ENCODE measurements at places on chromosomes 5 and 9. TPM values are rescaled to one million over a fixed set of nuclear protein-coding genes. Genes with fewer than 3 reads are reported as not detected.

DNA sequence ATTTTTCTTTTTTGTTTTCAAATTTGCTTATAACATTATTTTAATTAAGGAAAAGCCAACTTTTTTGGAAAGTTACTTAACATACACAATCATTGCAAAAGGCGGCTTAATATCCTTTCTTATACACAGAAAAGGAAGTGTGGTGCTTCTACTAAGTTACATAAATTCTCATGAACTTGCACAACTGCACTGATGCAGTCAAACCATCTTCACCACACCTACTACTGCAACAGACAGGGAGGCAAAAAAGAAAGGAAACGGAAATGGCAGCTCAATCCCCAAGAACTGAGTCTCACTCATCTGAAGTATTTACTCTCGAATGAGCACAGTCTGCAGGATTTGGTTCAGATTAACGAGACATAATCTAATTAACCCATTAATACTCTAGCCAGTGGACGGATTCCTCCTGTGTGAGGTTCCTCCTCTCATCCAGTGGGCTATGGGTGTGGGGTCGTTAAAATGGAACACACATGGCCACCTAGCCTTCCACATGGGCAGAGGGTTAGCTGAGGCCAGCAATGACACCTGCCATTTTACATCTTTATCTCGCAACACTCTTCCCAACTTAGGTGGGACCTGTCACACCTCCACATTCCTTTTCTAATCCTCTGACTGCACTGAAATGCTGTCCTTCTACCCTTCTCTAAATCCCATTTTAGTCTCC, 30.0 kb downstream of the GOLM1 start:
- no peak for DNase-seq

DNA sequence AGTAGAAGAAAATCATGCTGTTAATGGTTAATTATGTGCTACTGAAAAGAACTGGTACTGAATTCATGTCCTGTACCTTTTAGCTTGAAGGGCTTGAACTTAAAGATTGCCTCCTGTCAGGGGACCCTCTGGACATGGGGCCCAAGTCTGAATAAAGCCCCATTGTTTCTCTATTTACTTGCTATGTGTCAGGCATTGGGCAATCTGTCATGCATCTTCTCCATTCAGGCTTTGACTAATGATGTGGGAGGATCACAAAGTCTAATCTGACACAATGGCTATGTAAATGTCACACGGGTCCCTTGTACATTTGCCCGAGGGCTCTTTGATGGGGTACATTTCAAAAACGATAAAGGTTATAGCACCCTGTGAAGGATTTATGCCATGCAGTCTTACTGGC, 64.0 kb upstream of the TUSC1 start:
- DNase-seq: no peak

GRCh38 chr9:12538842-12539579, 154.2 kb upstream of the TYRP1 start:
- no peak for DNase-seq

DNA sequence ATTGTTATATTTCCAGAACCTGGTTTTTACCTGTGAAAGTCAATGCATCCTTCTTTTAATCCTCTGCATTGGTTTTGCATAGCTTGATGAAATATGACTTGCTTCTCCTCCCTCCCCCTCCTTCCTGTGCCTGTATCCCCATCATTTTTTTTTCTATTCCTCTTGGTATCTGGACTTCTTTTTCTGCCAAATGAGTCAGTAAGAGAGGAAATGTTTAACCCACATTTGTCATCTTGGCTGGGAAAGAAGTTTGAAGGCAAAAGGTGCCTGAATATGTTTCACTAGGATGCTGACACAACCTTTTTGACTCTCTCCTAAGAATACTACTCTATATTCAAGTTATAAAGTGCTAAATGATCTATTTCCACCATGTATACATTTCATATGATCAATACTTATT, 35.5 kb upstream of the CDKN2B start:
- DNase-seq: no peak

- no peak for DNase-seq
Observed at GRCh38 chr5:125190232-125191087, 444.0 kb upstream of the ZNF608 start.

DNA sequence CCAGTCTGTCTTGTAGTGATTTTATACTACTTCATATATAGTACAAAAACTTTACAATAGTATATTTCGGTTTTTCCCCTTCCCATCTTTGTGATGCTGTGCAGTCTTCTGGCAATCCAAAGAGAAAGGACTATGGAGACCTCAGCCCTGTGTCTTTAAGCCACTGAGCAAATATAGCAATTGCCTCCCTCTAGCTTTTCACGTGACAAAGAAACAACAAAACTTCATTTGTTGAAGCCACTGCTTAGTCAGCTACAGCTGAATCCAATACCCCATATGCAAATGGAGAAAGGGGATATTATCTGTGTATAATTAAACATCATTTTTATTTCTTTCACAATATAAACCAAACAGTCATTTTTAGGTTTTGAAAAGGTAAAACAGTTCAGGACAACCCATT, 142.8 kb upstream of the STK32A start:
- no peak for DNase-seq

GRCh38 chr9:71778085-71778484, 9.8 kb upstream of the CEMIP2 start:
- no peak for DNase-seq

DNA sequence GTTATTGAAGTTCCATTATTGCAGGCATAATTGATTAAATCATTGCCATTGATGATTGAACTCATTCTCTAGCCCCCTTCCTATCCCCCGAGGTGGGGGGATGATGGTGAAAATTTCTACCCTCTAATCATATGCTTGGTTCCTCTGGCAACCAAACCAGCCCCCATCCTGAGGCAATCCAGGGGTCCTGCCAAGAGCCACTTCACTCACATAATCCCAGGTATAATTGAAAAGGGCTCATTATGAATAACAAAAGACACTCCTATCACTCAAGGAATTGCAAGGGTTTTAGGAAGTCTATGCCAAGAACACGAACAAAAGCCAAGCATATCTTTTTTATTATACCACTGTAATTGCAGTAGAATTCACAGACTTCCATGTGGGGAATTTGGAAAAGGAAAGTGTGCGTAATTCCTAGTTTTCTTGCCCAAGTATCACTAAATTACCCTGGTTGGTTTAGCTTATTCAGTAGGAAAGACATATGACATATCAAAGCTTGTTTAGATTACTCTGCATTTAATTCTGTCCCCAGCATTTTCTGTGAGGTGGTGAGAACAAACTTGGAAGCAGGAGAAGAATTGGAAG, 130.7 kb upstream of the TAF11L2 start:
- no peak for DNase-seq

GRAMD2B gene
- total RNA-seq: 33.4 TPM

PCDHA12 gene
- 0.05 TPM for total RNA-seq

ZNF883 gene
- 2.4 TPM for total RNA-seq

Measured in cardiac septum (tissue), 1 donor.